ENCODE measurements at places on chromosomes 4 and X.

DNA sequence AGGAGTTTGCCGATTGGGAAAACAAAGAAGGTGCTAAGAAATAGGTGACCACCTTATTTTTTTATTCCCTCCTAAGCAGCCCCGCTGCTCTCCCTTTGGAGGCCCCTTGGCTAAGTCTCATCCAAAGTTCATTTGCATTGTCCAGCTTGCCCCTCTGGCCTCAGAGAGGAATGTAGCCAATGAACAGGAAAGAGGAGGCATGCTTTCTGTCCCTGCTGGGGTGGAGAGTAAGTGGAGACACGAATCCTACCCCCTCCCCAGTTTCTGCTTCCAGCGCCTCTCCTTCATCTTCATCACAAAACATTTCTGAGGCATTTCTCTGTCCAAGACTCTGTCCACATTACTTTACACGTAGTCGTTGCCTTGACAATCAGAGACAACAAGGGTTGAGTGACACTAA lies 38.7 kb downstream of the NLGN3 start:
- DNase-seq: no peak

DNA sequence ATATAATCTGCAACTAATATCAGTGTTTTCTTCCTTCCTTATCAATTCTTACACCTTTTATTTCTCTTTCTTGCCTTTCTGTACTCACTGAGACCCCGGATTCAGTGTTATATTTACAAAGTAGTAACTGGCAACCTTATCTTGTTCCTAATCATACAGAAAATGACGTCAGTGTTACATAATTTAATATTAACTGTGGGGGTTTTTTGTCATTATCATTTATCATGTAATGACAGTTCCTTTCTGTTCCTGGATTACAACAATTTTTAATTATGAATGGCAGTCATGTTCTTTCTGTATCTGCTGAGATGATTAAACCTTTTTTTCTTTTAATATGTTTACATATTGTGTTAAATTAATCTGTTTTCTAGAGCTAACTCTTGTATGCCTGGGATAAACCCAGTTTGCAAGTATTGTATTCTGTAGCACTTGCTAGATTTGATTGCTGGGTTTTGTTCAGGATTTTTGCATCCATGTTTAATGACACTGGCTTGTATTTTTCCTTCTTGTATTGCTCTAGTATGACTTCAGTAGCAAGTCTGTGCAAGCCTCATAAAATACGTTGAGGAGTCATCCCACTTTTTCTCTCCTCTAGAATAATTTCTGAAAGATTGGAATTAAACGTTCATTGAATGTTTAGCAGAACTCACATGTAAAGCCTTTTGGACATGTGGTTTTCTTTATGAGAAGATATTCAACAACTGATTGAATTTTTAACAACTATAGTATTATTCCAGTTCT lies 10.4 kb upstream of the HSPA4L start:
- DNase-seq: no peak

DNA sequence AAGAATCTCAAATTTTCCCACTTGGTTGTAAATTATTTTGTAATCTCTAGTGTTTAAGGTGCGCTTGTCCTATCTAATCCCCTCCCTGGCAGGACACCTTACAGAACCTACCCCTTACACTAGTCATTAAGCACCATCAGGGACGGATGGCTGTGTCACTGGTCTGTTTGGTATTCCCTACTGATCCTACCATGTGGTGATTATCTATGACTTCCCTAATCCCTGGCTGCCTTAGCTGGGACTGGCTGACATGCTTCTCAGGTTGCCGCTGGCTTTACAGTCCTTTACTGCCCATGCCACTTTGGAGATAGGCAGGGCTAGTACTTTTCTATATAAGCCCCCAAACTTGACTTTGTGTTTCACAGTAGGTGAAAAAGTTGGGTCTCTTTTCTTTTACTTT lies 58.6 kb downstream of the ELOVL6 start:
- DNase-seq: no peak

- no peak for DNase-seq
These were observed 16.2 kb downstream of the BOD1L1 start for GRCh38 chr4:13611283-13611842.

- no peak for DNase-seq
These were observed 239.4 kb upstream of the STK26 start for GRCh38 chrX:131783555-131784308.

DNA sequence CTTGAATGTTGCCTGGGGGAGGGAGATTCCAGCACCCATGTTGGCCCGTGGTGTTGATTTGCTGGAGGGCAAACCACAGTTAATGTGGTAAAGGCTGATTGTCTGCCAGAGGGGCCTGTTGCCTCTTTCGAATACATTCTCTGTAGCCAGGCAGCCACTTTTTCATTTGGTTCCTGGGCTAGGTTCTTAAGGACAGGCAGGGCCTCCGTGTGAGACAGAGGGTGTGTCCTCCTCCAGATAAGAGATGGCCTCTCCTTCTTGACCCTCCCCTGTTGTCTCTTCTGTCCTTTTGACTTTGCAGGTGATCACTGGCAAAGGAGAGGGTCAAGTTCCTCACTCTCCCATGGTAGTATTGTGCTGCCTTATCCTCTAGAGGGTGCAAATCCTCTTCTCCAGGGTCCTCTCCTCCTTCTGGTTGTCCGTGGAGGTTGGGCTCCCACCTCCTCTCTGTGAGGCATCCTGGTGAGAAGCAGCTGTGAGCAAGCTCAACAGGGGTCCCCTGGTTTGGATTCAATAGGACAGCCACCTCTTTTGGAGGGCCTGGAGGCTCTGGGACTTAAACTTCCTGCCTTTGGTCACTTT lies 44.9 kb downstream of the ZNF182 start:
- DNase-seq: peak; percentile 11

DNA sequence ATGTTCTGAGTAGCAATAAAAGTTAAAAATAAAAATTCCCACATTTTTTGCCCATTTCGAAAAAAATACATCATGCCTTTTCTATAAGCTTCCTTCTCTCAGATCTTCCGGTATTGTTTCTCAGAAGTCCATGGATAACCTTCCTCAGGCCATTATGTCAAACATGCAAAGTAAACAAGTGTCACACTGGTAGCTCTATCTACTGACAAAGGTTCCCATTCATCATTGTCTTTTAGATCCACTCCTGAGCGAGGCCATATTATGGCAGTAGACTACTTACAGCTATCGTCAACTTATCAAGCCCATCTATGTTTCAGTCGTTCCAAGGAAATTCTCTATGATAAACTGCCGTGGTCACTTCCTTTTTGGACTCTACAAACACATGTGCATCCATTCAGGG lies 1068.2 kb downstream of the GLUD2 start:
- no peak for DNase-seq

DNA sequence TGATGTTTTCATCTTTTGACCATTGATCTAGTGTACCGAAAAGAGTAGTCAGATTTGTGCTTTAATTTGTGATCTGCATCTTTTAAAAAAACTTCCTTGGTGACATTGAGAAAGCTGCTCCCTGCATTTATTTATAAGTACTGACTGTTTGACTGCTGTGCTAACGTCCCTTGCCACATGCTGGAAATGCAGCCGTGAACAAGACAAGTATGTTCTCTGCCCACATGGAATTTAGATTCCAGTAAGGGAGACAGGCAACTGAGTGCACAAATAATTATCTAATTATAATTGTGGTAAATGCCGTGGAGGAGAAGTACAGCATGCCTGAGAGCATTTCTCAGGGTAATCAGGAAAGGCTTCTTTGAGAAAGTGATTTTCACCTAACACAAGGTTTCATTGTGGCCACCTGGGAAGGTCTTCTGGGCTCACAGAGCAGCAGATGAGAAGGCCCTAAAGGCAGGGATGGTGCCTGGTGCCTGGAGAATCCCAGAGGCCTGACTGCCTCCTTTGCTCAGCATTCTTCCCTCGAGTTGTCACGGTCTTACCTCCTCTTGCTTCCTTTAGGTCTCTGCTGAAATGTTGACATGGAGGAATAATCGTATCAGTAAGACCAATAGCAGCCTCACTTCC lies 55.8 kb downstream of the PTTG2 start:
- no peak for DNase-seq

DNA sequence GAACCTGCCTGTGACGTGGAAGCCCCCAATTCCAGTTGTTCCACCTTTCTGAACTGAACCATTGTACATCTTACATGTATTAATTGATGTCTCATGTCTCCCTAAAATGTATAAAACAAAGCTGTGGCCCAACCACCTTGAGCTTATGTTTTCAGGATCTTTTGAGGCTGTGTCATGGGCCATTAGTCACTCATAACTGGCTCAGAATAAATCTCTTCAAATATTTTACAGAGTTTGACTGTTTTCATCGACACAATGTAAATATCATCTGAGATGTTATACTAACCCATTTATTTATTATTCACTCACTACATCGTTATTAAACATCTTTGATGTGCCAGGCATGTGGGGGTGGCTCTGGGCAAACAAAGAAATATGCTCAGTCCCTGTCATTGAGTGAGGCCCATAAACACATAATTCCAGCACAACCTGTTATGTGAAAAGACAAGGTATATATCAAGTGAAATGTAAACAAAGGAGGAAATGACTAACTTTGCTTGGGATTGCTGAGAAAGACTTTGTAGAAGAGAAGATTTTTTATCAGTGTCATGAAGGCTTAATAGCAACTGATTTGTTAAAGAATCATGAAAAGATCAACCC lies 34.5 kb upstream of the PPM1K start:
- no peak for DNase-seq

GRCh38 chrX:96971812-96972211 lies 88.1 kb downstream of the RPA4 start:
- no peak for DNase-seq

- no peak for DNase-seq
These were observed 13.0 kb upstream of the DAPP1 start for GRCh38 chr4:99803566-99804101.

DNA sequence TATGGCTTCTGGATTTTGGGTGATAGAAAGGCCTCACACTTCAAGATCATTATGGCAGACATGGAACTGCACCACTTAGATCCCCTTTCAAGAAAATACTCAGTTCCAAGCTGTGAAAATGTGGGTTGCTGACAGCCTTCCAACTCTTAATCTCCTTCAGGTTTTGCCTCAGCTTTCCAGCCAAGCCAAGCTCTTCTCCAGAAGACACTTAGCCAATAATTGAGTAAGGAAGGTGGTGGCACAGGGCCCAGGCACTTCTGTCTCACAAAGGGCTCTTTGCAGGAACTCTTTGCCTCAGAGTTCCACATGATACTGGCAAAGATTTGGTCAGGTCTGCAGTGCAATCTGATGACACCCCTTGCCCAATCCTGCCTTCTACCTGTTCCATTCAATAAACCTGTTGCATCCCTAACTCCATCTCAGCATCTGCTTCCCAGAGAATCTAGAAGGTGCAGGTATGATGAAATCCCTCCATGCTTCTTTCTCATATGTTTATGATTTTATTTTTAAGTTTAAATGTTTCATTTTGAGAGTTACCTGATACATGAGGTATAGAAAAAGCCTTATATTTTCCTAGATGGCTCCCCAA lies 30.6 kb downstream of the ANXA5 start:
- no peak for DNase-seq

DNA sequence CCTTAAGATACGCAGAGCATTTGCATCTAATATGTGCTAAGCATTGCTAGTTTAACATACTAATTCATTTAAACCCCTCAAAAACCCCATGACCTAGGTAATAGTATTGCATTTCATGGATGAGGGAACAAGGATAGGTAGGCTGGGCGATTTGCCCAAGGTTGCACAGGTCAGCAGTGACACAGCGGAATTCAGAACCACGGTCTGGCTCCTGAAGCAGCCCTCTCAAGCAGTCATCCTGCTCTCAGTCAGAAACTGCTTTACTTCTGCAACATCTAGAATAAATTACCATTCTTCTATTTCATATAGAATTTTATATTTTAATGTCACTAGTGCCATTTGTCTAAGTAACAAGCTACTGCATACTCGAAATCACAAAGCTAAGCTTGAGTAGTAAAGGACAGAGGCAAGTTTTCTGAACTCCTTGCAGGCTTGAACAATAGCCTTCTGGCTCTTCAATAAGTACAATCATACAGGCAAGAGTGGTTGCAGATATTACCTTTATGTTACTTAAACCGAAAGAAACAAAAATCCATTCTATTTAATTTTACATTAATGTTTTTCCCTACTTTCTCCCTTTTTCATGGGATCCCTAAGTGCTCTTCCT lies 555 bp upstream of the SPP1 start:
- no peak for DNase-seq

DNA sequence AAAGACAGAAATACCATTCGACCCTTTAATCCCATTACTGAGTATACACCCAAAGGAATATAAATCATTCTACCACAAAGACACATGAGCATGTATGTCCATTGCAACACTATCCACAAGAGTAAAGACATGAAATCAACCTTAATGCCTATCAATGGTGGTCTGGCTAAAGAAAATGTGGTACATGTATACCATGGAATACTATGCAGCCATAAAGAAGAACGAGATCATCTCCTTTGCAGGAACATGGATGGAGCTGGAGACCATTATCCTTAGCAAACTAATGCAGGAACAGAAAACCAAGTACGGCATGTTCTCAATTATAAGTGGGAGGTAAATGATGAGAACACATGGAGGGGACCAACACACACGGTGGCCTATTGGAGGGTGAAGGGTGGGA lies 7.9 kb downstream of the SCLT1 start:
- no peak for DNase-seq

- DNase-seq: no peak
These were observed 29.5 kb downstream of the PPP2R3B start for GRCh38 chrX:357035-357692.

- no peak for DNase-seq
These were observed 388.2 kb downstream of the OPHN1 start for GRCh38 chrX:68045008-68045577.

- no peak for DNase-seq
These were observed 47.6 kb upstream of the PRSS12 start for GRCh38 chr4:118400356-118400755.

DNA sequence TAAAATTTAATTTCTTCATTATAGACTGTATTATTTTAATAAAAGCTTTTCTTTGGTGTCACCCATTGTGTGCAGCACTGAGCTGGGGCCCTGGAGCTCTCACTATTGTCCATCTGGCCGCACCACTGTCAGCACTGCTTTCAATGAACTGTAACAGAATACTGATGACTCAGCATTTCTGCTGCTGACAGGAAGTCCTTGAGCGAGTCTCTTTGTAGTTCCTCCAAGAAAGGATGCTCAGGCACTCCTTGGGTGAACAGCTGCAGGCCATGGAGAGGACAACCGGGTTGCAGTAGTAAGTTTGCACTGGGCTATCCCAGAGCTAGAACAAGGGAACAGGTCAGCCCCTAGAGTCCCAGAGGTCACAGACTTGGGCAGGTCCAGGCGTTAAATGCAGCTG lies 81.6 kb downstream of the SORBS2 start:
- DNase-seq: no peak

DNA sequence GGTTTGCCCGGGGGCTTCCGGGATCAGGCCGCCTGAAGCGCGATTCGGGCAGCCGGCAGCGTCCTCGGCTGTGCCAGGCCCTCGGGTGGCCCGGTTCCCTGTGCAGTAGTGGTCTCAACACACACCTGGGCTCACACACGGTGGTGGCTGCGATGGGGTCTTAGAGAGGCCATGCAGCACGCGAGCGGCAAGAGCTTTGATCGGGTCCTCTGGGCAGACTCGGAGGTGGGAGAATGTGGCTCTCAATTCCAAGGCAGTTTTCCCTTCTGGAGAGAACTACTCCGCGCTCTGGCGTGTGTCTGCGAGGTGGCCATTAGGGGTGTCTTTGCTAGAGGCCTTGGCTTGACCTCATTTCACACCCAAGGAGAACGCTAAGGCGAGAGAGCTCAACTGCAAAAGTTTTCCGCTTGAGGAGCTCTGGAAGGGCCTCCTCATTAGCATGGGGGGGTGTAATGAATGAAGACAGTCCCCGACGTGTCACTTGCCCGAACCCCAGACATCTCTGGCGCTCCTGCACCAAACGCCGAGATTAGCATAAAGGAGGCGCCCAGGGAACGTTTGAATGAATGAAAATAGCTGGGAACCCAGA lies 771 bp upstream of the RBPJ start:
- DNase-seq: no peak

- DNase-seq: no peak
These were observed 186.3 kb downstream of the C4orf33 start for GRCh38 chr4:129282293-129282692.

Data from stimulated activated CD4-positive, alpha-beta T cell treated with anti-CD3 and anti-CD28 coated beads, Interleukin-15, amount 100 ng/mL, for 24 hours (primary cell).